ENCODE measurements at places on chromosomes 7 and 10.

DNA sequence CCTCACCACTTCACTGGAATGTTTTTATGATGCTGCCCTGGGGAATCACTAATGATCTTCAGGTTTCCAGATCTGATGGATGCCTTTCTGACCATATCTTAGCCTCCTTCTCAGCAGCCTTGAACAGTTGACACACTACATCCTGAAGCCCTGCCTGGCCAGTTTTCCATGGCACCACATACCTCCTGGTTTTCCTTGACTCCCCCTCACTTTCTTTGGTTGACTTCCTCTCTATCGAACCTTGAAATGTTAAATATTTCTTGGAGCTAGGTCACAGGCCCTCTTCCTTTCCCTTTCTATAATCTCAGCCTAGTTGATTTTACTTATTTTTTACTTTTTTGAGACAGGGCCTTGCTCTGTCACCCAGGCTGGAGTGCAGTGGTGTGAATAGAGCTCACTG lies 108.8 kb upstream of the CDK1 start:
- no peak for DNase-seq

DNA sequence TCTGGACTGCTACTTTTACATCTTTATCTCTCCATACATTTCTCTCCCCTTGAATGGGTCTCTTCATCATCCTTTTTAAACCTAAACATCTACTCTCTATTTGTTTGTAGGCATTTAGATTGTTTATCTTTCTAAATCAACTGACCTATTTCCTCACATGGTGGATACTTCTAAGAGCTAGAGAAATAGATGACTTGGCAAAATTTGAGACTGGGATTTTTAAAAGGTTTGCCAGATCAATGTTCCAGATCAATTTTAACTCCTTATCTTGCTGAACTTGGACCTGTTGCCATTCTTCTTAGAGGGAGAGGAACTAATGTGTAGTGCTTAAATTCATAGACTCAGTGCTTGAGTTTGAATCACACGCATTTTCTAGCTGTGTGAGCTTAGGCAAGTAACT lies 144.2 kb upstream of the STEAP4 start:
- DNase-seq: no peak

GRCh38 chr10:6713716-6714115 lies 133.6 kb upstream of the PRKCQ start:
- no peak for DNase-seq

DNA sequence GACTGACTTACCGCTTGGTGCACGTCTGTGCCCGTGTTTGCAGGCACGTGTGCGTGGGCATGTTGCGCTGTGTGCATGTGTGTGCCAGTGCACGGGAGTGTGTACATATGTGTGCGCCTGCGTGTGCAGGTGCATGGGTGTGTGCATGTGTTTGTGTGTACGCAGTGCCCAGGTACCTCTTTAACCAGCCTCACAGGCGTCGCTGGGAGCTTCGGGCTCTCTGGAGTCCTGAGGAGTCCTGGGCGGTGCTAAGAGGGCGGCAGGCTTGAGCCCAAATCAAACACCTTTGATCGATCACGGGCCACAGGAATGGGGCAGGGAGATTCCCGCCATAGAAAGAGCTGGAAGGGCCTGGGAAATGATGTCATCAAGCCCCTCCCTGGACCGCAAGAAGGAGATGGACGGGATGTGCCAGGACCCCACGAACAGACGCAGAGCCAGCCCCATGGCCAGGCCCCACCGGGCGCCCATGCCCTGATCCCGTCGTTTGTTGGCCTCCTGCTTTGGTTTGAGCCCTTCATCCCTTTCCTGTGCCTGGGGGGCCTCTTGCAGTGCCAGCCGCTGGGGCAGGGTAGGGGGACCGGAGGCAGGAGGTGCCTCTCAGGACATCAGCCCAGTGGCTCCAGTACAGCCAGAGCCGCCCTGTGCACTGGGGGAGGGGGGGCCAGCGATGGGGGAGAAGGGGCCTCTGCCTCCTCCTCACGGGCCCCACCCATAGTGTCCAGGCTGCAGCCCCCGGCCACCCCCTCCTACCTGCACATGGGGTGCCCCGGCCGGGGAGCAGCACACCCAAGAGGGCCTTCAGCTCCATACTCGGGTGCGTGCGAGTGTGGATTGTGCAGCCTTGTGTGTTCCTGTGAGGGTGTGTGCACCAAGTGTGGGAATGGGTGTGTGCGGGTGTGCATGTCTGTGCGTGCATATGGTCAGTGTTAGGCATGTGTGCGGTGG lies 5.8 kb downstream of the KNDC1 start:
- no peak for DNase-seq

DNA sequence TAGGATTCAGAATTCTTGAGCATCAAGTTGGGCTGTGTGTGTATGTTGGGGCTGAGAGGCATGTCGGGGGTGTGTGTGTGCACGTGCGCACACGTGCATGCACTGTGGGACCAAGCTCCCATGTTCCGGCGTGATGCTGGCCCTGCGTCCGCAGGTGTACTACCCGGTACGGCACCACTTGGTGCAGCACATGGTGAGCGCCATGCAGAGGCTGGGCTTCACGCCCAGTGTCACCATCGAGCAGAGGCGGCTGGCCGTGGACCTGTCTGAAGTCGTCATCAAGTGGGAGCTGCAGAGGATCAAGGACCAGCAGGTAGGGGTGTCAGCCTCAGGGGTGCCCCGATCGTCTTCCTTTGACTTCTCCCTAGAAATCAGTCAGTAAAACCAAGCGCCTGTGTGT lies 77.7 kb downstream of the TRRAP start:
- DNase-seq: no peak
